ENCODE measurements at places on chromosomes 12 and 14.

DNA sequence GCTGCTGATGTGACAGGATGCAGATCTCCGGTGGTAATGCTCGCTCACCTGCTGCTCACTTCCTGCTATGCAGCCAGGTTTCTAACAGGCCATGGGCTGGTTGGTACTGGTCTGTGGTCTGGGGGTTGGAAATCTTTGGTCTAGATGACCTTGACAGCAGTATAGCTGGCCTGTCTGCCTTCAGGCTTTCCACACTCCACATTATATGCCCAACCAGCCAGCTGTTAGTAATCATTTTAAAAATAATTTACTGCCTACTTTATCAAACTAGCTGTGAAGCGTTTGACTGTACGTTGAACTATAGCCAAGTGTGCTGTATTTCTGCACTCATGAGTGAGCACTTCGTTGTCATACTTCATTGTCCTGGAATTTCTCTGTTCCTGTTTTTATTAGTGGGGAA lies 424.0 kb upstream of the GARIN6 start:
- H3K36me3 ChIP-seq, result no peaks in the 10 kb centered on the region
- no peak for DNase-seq
- no peak overlapping the region for H3K27ac ChIP-seq

DNA sequence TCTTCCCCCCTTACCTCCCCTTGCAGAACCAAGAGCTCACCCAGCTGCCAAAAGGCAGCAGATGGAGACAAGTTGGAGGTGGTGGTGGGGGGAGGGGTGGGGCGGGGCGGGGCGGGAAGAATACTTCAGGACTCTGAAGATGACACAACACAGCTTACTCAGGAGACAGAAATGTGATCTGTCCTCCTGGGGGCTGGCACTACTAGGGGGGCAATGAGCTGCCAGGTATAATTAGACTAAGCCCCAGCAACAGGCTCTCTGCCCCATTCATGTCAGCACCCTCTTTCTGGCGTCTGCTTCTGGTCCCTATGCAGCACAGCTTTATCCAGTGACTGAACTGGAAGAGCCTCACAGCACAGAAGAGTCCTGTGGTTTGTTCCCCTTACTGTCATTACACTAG lies 407.0 kb downstream of the MED13L start:
- H3K4me1 ChIP-seq, result no peaks in the 10 kb centered on the region
- H3K36me3 ChIP-seq, result no peaks in the 10 kb centered on the region
- no peak overlapping the region for H3K27ac ChIP-seq
- DNase-seq, result no peak

DNA sequence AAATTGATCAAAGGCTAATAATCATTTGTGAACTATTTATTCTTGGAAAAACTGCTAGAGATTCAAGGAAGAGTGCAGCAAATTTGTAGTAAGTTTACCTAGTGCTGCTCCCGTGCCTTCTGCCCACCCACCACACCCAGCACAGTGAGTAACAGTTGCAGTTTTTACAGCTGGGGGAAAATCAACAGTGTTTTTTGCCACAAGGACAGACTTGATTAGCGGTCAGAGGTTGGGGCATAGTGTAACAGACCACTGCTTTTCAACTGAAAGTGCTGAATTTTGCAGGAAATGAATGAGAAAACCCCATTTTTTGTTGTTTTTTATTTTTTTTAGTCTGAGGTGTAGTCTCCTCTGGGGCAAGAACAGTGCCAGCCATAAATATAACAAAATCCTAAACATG lies 7.5 kb upstream of the KLRK1 start:
- H3K27ac ChIP-seq, result no peak overlapping the region
- H3K4me3 ChIP-seq, result no peak overlapping the region
- H3K36me3 ChIP-seq, result no peaks in the 10 kb centered on the region
- H3K27me3 ChIP-seq, result peaks cover 4% of the 10 kb centered on the region

GRCh38 chr14:74492776-74493342 lies at the start of gene NPC2:
Gene NPC2 (minus strand): TSS chr14:74493305. CDS start chr14:74493274, 31 bp downstream.
- no peaks in the 10 kb centered on the region for H3K27me3 ChIP-seq
- peaks cover 22% of the 10 kb centered on the region for H3K4me1 ChIP-seq
- H3K4me3 ChIP-seq, result no peak within 1 kb of the TSS
- H3K36me3 ChIP-seq, result peaks cover 2% of the 10 kb centered on the region
- no peak for DNase-seq
- H3K27ac ChIP-seq, result no peak within 1 kb of the TSS

DNA sequence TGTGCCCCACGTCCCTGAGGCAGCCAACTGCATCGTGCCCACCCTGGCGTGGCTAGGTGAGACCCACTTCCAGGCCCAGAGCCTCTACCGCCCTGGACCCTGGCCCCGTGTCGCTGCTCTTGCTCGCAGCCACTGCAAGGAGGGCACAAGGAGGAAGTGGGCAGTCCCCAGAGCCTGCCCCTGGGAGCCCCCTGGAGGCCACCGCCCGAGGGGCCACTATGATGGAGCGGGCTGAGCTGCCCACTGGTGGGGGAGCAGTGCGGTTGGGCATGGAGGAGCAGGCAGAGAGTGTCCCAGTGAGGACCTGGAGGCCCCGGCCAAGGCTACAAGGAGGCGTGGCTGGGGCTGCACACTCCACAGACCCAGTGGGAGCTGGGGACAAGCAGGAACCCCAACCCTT lies 323.6 kb downstream of the PCNX1 start:
- H3K27ac ChIP-seq, result no peak overlapping the region
- no peaks in the 10 kb centered on the region for H3K36me3 ChIP-seq
- no peaks in the 10 kb centered on the region for H3K27me3 ChIP-seq
- H3K4me3 ChIP-seq, result no peak overlapping the region
- H3K4me1 ChIP-seq, result no peaks in the 10 kb centered on the region

GRCh38 chr14:99267381-99267780 lies 4.6 kb downstream of the BCL11B start:
- H3K36me3 ChIP-seq, result peaks cover 2% of the 10 kb centered on the region
- H3K4me3 ChIP-seq, result no peak overlapping the region
- H3K27me3 ChIP-seq, result peaks cover 36% of the 10 kb centered on the region
- peaks cover 10% of the 10 kb centered on the region for H3K4me1 ChIP-seq
- H3K27ac ChIP-seq, result no peak overlapping the region
- DNase-seq, result no peak

GRCh38 chr12:5965950-5966383 lies 20.9 kb upstream of the ANO2 start:
- H3K4me3 ChIP-seq, result no peak overlapping the region
- H3K27me3 ChIP-seq, result peaks cover 20% of the 10 kb centered on the region
- no peak for DNase-seq
- peaks cover 2% of the 10 kb centered on the region for H3K4me1 ChIP-seq
- H3K36me3 ChIP-seq, result no peaks in the 10 kb centered on the region

- DNase-seq, result no peak
- H3K27me3 ChIP-seq, result no peaks in the 10 kb centered on the region
- no peaks in the 10 kb centered on the region for H3K4me1 ChIP-seq
- no peak overlapping the region for H3K4me3 ChIP-seq
- H3K27ac ChIP-seq, result no peak overlapping the region
These were observed 42.7 kb upstream of the CRACR2A start for GRCh38 chr12:3795492-3796133.

DNA sequence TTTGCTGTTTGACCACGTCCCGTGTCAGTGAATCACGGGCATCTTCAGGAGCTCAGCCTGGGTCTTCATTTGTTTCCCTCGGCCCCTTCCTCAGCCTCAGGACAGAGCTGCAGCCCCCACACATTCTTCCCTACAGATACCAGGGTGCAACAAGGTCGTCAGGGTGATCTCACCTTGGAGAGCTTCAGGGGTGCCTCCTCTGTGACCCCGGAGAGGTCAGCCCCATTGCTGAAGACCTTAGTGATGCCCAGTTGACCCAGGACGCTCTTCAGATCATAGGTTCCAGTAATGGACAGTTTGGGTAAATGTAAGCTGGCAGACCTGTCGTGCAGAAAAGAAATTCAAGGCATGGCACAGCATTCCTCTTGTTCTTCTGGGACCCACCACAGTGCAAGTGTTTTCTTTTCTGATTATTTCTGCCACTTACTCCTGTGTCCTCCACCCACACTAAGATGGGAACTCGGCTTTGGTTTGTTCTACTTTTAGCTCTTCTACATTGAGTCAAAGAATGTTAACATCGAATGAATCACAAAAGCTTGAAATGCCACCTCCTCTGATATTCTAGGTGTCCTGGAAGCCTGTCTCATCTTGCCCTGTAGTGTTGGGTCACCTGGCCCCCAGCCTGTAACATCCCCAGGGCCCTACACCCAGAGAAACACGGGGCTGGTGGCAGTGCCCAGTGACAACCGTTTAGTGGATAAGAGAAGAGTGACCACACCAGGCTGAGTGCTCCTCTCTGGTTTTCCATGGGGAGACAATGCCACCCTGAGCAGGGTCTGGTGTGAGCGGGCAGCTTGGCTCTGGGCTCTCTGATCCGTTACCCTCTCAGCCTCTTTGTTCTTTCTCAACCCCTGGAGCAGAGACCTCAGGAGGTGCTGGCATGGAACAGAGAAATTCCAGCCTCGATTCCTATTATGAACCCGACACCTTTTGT lies 8.8 kb downstream of the SERPINA1 start:
- H3K4me3 ChIP-seq, result no peak overlapping the region
- no peaks in the 10 kb centered on the region for H3K4me1 ChIP-seq
- no peak for DNase-seq

GRCh38 chr12:124754949-124755800 lies 108.5 kb downstream of the SCARB1 start:
- no peak overlapping the region for H3K4me3 ChIP-seq
- no peak for DNase-seq
- peaks cover 10% of the 10 kb centered on the region for H3K36me3 ChIP-seq
- no peaks in the 10 kb centered on the region for H3K4me1 ChIP-seq
- no peak overlapping the region for H3K27ac ChIP-seq
- H3K27me3 ChIP-seq, result peaks cover 38% of the 10 kb centered on the region

- no peak for DNase-seq
- no peak overlapping the region for H3K27ac ChIP-seq
- peaks cover 3% of the 10 kb centered on the region for H3K27me3 ChIP-seq
- no peak overlapping the region for H3K4me3 ChIP-seq
- H3K4me1 ChIP-seq, result no peaks in the 10 kb centered on the region
These were observed 238.9 kb upstream of the SRRM4 start for GRCh38 chr12:118742431-118742830.

DNA sequence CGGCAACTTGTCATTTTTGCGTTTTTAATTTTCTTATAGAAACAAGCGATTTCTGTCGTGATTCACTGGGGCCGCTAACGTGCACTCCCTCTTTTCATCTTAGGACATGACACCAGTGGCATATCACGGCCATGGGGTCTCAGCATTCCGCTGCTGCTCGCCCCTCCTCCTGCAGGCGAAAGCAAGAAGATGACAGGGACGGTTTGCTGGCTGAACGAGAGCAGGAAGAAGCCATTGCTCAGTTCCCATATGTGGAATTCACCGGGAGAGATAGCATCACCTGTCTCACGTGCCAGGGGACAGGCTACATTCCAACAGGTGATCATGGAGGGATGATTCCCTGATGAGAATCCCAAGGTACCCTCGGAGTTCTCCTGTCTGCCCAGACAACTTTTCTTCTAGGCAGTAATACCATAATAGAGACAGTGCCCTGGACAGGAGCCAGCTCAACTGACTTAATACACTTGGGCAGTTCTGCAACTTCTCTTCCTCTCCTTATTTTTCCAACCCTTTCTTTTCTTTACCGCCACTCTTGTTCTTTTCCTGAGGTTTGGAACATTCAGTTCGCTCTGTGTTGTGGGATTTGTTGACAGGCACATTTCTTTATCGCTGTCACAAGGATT lies 821 bp downstream of the TMEM106C start:
- peaks cover 9% of the 10 kb centered on the region for H3K36me3 ChIP-seq
- peak overlapping the region; percentile 99 for H3K4me3 ChIP-seq
- peaks cover 13% of the 10 kb centered on the region for H3K4me1 ChIP-seq
- peaks cover 8% of the 10 kb centered on the region for H3K27me3 ChIP-seq
- DNase-seq, result no peak
- peak overlapping the region; percentile 95 for H3K27ac ChIP-seq

DNA sequence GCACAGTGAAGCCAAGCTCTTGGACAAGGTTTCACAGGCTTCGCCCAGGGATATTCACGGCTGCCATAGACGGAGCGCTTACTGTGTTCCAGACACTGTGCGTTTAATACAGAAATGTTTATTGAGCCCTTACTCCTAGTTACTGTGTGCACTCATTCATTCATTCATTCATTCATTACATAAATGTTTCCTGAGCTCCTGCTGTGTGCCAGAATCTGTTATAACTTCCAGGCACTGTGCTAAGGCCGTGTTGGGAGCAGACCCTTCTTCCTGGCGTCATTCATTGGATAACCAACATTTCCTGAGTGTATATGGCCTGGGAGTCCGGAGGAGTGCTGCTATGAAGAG lies 760 bp upstream of the MED13L start:
- no peak for DNase-seq
- no peaks in the 10 kb centered on the region for H3K27me3 ChIP-seq
- H3K27ac ChIP-seq, result peak overlapping the region; percentile 45
- H3K4me1 ChIP-seq, result peaks cover 30% of the 10 kb centered on the region
- H3K4me3 ChIP-seq, result peak overlapping the region; percentile 75
